ENCODE measurements at places on chromosomes 4 and X. TPM values are rescaled to one million over a fixed set of nuclear protein-coding genes. Genes with fewer than 3 reads are reported as not detected.

Gene MAGEA2B
- total RNA-seq, result not detected

DNA sequence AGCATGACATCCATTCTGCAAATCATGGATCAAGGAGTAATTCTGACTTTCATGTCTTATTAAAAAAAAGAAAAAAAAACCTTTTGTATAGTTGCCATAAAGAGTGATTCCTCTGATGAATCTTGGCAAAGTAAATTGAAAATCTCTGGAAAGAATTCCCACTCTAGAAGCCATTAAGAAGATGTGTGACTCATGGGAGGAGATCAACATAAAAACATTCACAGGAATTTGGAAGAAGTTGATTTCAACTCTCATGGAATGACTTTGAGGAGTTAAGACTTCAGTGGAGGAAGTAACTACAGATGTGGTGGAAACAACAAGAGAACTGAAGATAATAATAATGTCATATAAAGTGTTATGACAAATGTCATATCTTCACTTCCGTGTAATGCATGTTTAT, 204.2 kb downstream of the PABPC4L start:
- no peak for DNase-seq
- H3K27me3 ChIP-seq, result no peaks in the 10 kb centered on the region
- no peak overlapping the region for H3K4me3 ChIP-seq
- H3K4me1 ChIP-seq, result no peaks in the 10 kb centered on the region

DNA sequence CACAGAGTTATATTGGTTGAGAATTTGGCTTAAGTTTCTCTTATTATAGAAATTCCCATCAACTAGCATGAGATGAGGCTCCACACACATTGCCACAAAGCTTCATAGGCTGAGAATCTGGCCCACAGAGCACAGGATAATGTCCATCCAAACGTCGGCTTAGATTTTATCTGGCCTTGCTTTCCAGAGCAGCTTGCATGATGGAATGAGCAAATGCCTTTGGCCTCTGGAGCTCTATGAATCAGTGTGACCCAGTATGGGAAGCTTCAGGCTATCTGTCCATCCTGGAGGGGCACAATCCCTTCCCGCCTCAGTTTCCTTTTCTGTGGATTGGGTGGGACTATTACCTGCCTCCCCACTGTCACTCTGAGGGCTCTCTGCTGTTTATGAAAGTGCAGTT, 131.5 kb upstream of the NDP start:
- H3K4me1 ChIP-seq, result no peaks in the 10 kb centered on the region
- DNase-seq, result no peak
- no peaks in the 10 kb centered on the region for H3K27me3 ChIP-seq

DNA sequence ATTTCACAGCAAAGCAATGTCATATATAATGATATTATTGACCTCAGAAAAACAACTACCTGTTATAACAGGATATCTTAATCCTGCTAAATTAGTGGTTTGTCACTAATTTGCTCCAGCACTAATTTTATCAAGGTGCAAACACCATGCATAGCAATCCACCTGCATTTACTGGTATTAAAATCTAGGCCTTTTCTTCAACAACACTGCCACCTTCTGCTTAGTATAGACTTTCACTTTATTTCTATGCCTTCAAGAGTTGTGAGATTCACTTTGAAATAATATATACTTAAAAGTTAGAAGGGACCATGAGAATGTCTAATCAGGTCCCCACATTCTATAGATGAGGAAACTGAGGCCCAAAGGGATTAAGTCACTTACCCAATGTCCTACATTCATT, 82.1 kb upstream of the IQCM start:
- no peaks in the 10 kb centered on the region for H3K4me1 ChIP-seq
- no peaks in the 10 kb centered on the region for H3K27me3 ChIP-seq
- no peaks in the 10 kb centered on the region for H3K36me3 ChIP-seq
- H3K27ac ChIP-seq, result no peak overlapping the region

- no peaks in the 10 kb centered on the region for H3K27me3 ChIP-seq
- H3K4me3 ChIP-seq, result no peak overlapping the region
- H3K4me1 ChIP-seq, result no peaks in the 10 kb centered on the region
- no peak for DNase-seq
- no peaks in the 10 kb centered on the region for H3K36me3 ChIP-seq
Measured at GRCh38 chrX:103742339-103742738, 31.6 kb downstream of the TMEM31 start.
